ENCODE measurements at places on chromosomes 3 and 15. TPM values are rescaled to one million over a fixed set of nuclear protein-coding genes. Genes with fewer than 3 reads are reported as not detected.

The TUSC7 gene
- total RNA-seq: not detected

The SPINK8 gene
- total RNA-seq: not detected

The LYZL4 gene
- not detected for total RNA-seq

The TTLL13 gene
- total RNA-seq: not detected

GRCh38 chr3:149717391-149718056, 34.8 kb downstream of the COMMD2 start:
- H3K36me3 ChIP-seq: no peaks in the 10 kb centered on the region
- H3K27ac ChIP-seq: peak overlapping the region; percentile 2
- H3K27me3 ChIP-seq: no peaks in the 10 kb centered on the region
- DNase-seq: peak; percentile 79
- H3K4me3 ChIP-seq: no peak overlapping the region
- peaks cover 6% of the 10 kb centered on the region for H3K4me1 ChIP-seq

- no peak overlapping the region for H3K4me3 ChIP-seq
- no peaks in the 10 kb centered on the region for H3K27me3 ChIP-seq
- peaks cover 80% of the 10 kb centered on the region for H3K36me3 ChIP-seq
- H3K27ac ChIP-seq: no peak overlapping the region
Measured at GRCh38 chr3:47324278-47324865, 41.6 kb downstream of the KLHL18 start.

GRCh38 chr3:144235489-144235888, 263.9 kb downstream of the DIPK2A start:
- no peak overlapping the region for H3K4me3 ChIP-seq
- no peaks in the 10 kb centered on the region for H3K36me3 ChIP-seq
- peaks cover 5% of the 10 kb centered on the region for H3K4me1 ChIP-seq

GRCh38 chr15:101116681-101116976, 135.2 kb downstream of the CHSY1 start:
- no peaks in the 10 kb centered on the region for H3K27me3 ChIP-seq
- DNase-seq: no peak
- H3K4me1 ChIP-seq: no peaks in the 10 kb centered on the region
- no peak overlapping the region for H3K4me3 ChIP-seq
